ENCODE measurements at places on chromosomes 7 and 10.

GRCh38 chr10:124465003-124465776, 3.6 kb downstream of the LHPP start:
- no peak for DNase-seq

DNA sequence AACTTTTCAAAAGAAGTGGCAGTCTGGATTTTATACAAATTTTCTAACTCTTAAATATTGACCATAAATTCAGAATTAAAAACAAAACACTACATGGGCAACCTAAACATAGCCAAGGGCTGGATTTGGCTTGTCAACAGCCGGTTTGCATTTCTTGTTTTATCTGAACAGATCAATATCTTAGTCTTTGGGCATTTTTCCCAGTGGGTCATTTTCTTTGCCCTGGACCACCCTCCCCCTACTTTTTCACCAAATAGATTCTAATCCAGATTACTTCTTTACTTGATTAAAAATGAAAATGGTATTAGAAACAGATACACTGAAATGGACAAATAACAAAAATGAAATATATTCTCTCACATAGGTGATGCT, 189.0 kb downstream of the ANK3 start:
- DNase-seq = no peak

DNA sequence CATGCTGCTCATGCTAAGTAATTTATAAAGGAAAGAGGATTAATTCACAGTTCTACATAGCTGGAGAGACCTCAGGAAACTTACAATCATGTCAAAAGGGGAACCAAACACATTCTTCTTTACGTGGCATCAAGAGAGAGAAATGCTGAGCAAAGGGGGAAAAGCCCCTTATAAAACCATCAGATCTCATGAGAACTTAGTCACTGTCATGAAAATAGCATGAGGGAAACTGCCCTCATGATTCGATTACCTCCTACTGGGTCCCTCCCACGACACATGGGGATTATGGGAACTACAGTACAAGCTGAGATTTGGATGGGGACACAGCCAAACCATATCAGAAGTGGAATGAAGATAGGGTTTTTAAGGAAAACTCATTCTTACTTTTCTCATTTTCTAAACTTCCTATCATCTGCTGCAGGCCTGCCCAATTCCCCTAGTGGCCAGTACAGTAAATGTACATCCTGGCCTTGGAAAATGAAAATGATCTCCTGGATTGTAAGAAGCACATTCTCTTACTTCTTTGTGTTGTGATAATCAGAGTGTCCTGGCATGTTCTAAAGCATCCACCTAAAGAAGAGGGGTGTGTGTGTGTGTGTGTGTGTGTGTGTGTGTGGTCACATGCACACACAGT, 421.5 kb downstream of the LRMDA start:
- no peak for DNase-seq

- no peak for DNase-seq
Measured at GRCh38 chr7:87206361-87206760, 13.2 kb downstream of the TMEM243 start.

GRCh38 chr7:96638669-96639068, 71.0 kb downstream of the SEM1 start:
- DNase-seq = no peak

- no peak for DNase-seq
Measured at GRCh38 chr10:24958091-24958720, 5.8 kb upstream of the PRTFDC1 start.

DNA sequence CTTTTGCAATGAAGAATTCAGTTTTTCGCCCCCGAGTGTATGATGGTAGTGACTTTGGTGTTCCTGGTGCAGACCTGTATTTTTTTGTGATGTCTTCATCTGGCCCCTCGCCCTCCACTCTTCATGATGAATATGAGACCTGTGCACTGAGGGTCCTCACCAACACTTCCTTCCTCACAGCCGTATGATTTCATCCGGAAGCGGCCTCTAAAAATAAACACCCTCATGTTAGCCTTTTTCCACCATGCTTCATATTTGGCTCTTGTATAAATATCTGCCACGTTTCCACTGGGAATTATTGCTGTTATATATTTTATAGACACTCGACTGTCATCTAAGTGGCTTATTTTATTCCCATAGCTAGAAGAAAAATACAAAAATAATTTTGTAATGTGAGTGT, 160.4 kb downstream of the MGMT start:
- DNase-seq = no peak

DNA sequence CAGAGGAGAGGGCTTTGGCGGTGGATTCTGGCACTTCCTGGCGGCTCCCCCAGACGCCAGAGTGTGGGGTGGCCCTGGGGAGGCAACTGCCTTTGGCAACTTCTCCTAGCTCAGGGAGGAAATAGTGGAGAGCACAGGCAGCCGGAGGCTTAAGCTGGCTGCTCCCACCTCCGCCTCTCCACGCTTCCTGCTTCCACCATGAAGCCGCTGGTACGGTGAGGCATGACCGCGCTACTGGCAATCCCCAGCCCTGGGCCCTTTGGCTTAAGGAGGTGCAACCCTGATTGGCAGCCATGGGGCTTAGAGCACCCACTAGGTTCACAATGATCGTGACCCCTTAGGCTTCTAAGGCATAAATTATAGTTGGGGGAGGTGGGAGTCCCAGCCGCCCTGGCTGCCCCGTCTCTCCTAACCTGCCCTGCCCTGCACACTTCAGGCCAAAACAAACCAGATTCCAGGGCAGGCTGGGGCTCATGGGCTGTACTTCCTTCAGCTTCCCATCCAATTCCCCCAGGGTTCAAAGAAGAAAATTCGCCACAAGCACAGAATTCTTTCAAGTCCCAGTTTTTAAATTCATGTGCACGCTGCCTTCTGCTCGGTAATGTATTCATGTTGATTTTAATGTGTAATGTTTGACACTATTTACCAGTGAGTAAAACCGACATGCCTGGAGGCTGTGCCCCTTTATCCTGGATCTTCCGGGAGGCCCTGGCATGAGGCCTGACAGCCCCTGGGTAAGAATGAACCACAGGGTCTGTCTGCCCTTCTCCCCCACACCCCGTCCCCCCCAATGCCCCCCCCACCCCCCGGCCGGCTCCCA, 90.7 kb upstream of the LRRC4 start:
- no peak for DNase-seq

Measured in stimulated activated CD4-positive, alpha-beta T cell treated with anti-CD3 and anti-CD28 coated beads, Interleukin-2, amount 100 ng/mL, for 4 hours (primary cell).